ENCODE measurements at places on chromosomes 4 and X.

DNA sequence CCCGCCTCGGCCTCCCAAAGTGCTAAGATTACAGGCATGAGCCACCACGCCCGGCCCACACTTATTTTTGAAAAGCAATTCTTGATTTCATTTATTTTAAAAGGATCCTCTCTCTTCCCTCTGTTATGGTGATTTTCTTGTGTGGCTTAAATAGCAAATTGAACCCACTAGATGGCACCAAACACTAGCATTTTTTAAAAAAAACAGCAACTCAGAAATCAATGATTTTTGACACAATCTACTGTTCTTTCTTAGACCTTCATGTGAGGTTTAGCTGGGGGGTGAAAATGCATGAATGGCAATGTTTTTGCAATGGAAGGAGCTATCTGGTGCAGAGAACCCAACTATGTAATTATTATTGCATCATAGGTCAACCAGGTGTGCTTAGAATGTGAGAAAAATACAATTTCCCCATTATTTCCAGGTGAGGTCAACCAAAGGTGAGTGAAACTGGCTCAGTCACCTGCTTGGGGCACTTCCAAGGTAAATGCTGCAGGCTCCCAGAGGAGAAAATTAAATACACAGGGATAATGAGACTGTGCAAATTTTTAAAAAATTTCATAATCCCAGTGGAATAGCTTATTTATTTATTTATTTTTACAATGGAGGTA lies 226.7 kb upstream of the PRKX start:
- no peak for DNase-seq

GRCh38 chr4:89519771-89520320 lies 212.2 kb upstream of the GPRIN3 start:
- DNase-seq, result no peak

DNA sequence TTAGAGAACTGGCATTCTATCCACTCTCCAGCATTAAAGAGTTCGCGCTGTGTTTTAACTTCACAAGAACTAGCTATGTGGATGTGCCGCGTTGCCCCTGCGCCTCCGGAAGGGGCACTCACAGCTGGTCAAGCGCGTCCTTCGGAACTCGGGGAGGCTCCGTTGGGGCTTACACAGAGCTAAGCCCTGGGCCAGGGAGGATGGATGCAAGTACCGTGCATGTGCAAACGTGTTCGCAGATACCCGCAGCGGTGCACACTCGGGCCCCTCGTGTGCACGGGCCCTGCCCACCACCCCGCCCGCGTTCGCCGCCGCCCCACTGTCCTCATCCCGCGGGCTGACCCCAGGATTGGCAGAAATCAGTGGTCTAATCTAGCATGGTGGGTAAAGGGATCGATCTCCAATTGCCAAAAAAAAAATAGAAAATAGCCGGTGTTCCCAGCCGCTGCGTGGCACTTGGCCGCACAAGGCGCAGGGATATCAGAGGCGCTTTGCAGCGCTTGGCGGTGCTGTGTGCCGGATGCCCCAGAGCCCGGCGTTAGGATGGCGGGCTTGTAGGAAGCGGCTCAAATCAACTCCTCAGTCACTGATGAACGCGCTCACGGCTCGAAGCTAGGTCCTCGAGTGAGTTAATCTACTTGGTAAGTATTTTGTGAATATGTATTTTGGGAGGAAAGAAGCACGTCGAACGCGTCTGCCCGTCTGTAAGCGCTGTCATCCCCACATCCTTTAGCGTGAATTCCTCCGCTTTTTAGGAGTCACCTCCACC lies 989 bp upstream of the PCDH10 start:
- DNase-seq, result no peak

DNA sequence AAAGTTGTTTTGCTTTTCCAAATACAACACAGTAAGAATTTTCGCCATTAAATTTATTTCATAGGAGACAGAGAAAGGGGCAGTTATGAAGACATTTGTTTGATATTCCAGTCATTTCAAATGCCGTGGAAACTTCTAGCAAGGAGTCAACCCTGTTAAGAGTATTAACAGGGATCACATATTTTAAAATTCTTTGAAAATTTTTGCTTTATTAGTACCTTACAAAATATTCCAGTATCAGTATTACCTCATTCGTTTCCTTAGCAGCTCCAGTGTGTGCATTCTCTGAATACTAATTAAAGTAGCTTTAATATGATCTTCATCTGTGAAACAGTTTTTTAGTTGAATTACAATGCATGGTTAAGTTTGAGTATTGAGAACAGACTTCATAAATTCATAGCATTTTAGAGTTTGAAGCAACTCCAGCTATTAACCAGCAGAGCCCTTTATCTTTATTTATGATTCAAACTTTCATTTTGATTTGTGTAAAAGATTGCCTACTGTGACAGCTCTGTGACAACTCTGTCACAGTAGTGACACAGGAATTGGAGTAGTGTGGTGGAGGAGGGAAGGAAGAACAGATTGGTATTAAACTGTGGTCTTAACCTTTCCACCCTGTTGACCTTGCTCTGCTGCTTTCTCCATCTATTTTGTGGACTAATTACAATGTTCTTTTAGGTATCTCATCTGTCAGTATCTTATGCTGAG lies 86.3 kb downstream of the PDLIM5 start:
- DNase-seq, result no peak

DNA sequence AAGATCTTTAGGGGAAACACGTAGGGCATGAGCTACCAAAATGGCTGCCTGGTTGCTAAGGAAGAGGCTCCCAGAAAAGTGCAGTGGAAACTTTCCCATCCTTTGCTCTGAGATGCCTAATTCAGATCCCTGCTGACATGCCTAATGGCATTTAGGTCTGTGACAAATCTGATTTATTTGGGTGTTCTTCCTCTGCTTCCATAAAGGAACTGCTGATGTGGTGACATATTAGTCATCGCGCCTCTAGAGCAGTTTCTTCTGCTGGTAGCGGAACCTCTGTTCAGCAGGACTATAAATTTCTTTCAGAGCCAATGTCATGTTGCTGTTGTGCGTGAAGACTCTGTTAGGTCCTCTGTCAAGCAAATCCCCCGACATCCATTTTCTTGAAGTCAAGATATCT lies 310.0 kb downstream of the PDHA2 start:
- DNase-seq, result no peak

GRCh38 chr4:20302336-20302735 lies 50.6 kb downstream of the SLIT2 start:
- DNase-seq, result no peak
